ENCODE measurements at places on chromosomes 6 and 20. TPM values are rescaled to one million over a fixed set of nuclear protein-coding genes. Genes with fewer than 3 reads are reported as not detected.

- DNase-seq: no peak
Observed at GRCh38 chr20:64010711-64011237, 25.2 kb upstream of the C20orf204 start.

DNA sequence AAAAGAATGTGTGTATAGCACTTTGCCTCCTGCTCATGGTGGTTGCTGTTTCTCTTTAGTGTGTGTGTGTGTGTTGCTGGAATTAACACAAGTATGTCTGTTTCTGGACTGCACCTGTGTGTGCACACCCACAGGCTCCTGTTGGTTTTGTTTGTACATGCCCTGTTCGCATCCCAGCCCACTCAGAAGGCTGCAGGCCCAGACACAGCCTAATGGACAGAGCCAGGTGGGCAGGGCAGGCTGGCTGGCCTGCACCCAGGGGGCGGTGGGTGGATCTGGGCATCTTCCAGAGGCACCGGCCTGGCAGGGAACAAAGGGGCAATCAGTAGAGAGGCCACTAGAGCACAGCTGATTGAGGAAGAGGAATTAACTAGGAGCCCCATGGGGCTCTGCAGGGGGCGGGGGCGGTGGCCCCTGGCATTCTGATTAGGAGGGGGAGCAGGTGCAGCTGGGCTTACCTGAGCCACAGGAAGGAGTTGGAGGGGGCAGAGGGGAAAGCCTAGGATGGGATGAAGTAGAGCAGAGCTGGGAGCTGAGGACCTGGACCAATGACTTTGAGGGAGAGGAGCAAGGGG, 21.9 kb downstream of the CD40 start:
- DNase-seq: no peak

IP6K3 gene
- 3.9 TPM for total RNA-seq

NRSN1 gene
- total RNA-seq: not detected

GRCh38 chr6:36917541-36918193, 31.9 kb downstream of the C6orf89 start:
- DNase-seq: no peak

DNA sequence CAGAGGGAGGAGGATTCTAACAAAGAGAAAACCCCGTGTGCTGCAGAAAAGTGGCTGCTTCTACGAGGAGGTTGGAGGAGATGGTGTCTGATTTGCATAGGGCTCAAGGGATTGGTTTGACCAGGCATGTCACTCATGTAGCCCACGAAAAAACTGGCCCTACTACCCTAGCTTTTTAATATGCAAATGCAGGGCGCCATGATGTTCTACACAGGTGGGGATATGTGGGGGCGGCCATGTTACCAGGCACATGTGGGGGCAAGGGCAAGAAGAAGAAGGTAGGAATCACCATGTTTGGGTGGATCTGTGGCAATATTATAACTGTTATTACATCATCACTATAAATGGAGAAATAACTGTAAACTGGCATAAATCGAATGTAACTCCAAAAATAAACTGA, 9.9 kb downstream of the KIAA1755 start:
- DNase-seq: no peak

- no peak for DNase-seq
Observed at GRCh38 chr20:20926222-20926905, 179.8 kb downstream of the LINC00237 start.

GRCh38 chr20:22946596-22946995, 88.5 kb upstream of the SSTR4 start:
- DNase-seq: no peak

- no peak for DNase-seq
Observed at GRCh38 chr6:19394687-19395086, 442.5 kb upstream of the ID4 start.

GRCh38 chr6:144248476-144249301, 36.4 kb upstream of the UTRN start:
- peak; percentile 79 for DNase-seq

DNA sequence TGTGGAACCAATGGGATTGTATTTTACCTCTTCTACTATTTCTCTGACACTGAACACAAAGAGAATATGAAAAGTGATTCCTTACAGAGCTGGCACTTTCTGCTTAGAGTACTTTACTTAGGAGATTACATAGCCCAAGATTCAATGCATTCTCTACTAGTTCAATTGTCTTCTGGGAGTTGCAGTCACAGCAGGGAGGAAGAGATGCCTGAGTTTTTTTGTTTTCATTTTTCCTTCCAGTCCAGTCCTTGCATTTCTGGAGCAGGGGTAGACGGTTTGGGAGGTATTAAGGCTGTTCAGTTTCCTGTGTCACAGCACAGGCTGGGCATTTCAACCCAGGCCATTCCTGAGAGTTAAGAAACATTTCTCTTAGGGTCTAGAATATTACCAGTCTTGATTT, 42.0 kb upstream of the SLC2A12 start:
- DNase-seq: no peak

DNA sequence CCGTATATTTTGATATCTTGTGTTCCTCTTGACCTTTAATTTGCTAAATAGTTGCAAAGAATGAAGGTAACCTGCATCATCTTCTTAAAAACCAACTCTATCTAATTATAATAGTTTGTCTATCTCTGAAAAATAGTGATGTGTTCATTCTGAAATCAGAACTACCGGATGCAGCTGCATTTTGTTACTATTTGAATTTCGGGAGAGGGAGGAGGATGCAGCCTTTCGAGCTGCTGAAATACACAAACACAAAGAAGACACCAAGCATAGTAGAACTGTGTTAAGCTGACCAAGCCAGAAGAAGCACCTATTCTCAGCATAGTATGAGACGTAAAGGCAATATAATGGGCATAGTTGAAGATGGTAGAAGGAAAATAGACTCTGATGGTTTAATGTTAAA, 33.1 kb downstream of the PTPN1 start:
- no peak for DNase-seq

GRCh38 chr20:22475662-22476061, 108.7 kb downstream of the FOXA2 start:
- no peak for DNase-seq

GRCh38 chr6:134896910-134897309, 53.0 kb downstream of the ALDH8A1 start:
- DNase-seq: no peak

DNA sequence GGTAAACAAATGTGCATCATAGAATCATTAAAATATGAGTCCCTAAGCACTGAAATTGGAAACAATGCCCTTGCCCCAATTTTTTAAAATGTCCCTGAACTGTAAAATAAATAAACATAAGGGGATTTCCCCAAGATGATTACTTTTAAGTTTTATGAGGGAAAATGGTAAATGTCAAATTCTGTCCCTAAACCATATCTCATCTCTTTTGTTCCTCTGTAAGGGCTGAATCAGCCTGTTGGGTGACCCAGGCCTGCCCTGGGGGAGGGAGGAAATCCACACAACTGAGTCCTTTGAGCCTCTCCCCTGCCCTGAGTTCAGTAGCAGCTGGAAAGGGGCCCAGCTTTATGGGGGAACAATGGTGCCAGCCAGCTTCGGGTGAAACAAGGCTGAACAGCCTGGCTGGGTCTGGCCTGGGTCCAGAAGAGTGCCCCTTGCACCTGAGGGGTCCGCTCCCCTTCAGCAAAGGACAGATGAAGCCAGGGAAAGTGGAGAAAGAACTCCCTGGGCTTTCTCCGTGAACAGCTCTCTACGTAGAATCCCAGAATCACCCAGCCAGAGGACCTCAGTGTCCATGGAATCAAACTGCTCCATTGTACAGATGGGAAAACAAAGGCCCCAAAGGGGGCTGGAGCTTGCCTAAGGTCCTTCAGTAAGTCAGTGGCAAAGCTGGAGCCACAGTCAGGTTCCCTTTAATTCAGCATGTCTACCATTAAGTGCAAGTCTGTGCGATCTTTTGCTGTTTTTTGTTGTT, 28.2 kb upstream of the ITCH start:
- DNase-seq: no peak

DNA sequence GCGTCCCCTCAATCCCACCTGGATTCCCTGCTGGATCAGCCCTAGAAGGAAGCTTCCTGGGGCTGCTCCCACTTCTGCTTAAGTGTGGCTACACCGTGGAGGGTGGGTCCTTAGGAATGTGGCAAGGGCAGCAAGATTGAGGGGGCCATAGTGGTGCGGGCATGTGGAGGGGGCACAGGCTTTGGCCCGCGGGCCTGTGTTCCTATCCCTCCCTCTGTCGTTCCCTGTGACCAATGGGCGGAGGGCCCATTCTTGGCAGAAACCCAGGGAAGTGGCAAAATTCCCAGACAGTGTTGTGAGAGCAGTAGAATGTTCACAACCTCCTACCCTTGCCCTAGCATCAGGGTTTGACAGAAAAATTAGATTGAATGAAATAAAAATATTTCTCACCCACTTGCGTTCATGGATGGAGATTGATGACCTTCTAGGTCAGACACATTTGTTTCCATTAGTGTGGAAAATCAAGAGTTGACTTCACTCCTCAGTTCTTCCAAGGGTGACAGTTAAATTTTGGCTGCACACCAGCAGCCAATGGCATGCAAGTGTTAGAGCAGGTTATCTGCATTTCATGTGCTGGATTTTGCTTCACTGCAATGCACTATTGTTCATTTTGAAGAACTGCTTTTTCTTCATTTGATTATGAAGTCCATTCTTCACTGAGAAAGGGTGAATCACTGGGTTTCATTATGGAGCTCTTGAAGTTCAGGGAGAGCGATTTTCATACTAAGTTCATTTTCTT, 49.3 kb upstream of the AHI1 start:
- DNase-seq: no peak

GRCh38 chr6:63764318-63764916, 128.8 kb downstream of the PHF3 start:
- DNase-seq: peak; percentile 64

- DNase-seq: no peak
Observed at GRCh38 chr6:24827162-24827561, 28.4 kb upstream of the ARMH2 start.

GRCh38 chr6:107822176-107823046, 1.7 kb downstream of the SCML4 start:
- DNase-seq: peak; percentile 4

DNA sequence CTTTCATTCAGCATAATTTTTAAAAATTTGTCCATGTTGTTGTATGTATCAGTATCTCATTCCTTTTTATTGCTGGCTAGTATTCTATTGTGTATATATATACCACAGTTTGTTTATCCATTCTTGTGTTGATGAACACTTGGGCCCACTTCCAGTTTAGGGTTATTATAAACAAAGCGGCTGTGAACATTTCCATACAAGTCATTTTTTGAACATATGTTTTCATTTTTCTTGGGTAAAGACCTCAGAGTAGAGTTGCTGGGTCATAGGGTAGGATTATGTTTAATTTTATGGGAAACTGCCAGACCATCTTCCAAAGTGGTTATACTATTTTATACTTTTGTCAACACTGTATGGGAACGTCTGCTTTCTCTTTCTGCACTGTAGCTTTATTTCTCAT, 55.3 kb downstream of the RBM24 start:
- no peak for DNase-seq

DNA sequence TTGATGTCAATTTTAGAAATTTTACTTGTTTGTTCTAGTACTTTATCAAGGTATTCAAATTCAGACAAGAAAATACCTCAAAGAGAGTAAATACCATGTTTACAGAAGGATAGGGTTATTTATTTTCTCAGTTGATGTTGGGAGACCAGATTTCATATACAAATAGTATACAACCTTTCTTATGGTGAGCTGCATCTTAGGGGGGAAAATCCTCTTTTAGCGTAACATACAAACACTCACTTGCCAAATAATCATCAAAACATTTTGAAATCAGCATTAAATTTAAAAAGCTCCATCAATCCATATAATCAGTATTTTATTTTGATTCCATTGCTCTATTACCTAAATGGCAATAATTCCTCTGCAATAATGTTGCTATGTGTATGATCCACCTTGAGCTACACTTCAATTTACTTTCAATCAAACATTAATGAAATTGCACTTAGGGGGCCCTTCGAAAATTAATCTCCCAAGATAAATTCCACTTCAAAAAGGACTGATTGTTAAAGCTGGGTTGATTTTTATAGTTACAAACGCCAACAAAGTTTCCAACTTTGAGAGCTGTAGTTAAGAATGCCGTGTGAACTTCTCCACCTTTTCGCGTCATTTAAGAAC, 2.2 kb downstream of the NKX2-4 start:
- DNase-seq: no peak

- peak; percentile 70 for DNase-seq
Observed at GRCh38 chr6:31042806-31043205, 32.5 kb downstream of the MUC22 start.

DNA sequence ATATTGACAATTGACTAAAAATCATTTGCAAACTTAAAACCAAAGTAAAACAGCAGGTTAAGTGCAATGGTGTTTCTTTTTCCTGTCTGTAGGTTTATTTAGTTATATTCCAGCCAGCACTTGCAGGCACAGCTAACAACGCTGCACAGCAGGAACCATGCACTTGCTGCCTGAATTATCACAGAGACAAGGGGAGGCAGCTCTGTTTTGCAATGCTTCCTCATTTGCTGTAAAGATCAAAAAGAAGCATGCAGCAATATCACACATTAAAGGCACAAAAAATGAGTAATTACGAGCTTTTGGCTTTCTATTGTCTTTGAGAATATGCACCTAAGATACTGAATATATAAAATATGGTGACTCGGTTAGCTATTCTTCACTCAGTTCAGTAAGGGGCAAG, 241.9 kb downstream of the EPHA7 start:
- DNase-seq: no peak

DNA sequence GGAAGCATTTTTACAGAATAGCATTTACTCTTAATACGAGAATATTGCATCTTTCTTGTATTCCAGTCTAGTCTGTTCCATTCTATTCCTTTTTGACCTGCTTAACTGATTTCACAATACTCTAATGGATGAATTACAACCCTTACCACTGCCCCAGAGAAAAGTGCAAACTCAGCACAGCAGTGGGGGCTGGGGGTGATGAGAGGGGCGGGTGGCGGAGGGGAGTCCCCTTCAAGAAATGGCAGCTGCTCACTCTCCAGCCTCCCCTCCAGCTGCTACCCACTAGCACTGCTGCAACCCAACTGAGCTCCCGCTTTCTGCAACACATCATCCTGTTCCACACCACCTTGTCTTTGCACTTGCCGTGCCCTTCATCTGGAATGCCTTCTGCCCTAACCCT, 30.1 kb downstream of the PIM1 start:
- DNase-seq: no peak

DNA sequence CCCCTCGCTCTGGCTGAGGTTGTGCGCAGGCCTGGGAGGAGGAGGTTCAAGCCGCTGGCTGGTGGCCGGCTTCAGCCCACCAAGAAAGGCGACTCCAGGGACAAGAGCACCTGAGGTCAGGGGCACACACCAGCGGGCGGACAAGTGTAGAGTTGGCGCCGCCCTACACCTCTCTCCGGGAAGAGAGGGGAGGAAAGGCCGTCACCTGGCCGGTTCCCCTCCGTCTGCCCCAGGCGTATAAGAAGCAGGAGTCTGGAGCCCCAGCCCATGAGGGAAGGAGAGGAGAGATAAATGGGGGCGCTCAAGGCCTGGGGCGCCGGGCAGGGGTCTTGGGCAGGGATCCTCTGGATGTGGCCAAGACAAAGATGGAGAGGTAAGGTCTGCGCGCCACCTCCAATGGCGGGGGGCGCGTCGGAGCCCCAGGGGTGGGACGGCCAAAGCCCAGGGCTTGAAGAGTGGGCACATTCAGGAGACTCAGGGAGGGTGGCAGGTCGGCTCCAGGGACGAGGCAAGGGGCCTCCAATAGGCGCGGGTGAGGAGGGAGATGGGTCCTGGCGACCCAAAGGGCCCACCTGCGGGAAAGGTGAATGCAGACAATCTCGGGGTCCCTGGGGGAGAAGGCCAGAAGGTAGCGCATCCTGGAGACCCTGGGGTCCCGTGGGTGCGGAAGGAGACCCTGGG, 826 bp downstream of the RIMS4 start:
- DNase-seq: no peak

BTN1A1 gene
- not detected for total RNA-seq

GRCh38 chr20:36106606-36107005, 47.9 kb upstream of the EPB41L1 start:
- no peak for DNase-seq

PNPLA1 gene
- not detected for total RNA-seq

DTD1 gene
- 62.8 TPM for total RNA-seq

Data from cardiac muscle cell (in vitro differentiated cells and primary cell).